Neural crest cell (in vitro differentiated cells): ENCODE measurements at places on chromosomes 6 and 20. TPM values are rescaled to one million over a fixed set of nuclear protein-coding genes. Genes with fewer than 3 reads are reported as not detected.

DNA sequence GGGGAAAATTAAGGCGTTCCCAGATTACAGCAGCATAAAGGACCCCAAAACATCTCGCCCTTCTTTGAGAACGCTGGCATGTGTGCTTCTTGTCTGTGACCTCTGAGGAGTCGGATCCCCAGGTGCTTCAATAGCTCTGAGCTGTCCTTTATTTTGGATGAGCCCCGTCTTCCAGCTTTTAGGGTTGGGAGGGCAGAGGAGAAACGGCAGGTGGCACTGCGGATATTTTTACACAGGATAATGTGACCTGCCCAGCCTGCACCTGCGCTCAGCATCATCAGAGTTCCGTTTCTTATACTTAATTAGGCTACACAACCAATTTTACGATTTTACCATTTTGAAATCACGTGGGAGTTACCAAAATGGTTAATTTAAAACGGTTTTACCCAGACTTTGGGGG, 147.7 kb upstream of the RPS6KA2 start:
- no peak for DNase-seq
- H3K27ac ChIP-seq: no peak overlapping the region
- no peaks in the 10 kb centered on the region for H3K4me1 ChIP-seq
- no peaks in the 10 kb centered on the region for H3K36me3 ChIP-seq
- H3K27me3 ChIP-seq: no peaks in the 10 kb centered on the region

ID1 gene
- 4.3 and 5.8 TPM in 2 replicates for total RNA-seq

GRCh38 chr6:75568965-75569364, 32.7 kb upstream of the SENP6 start:
- no peak overlapping the region for H3K4me3 ChIP-seq
- H3K36me3 ChIP-seq: peaks cover 15% of the 10 kb centered on the region
- peaks cover 2% of the 10 kb centered on the region for H3K27me3 ChIP-seq

- peaks cover 62% of the 10 kb centered on the region for H3K4me1 ChIP-seq
- DNase-seq: no peak
- peaks cover 26% of the 10 kb centered on the region for H3K36me3 ChIP-seq
- no peak overlapping the region for H3K27ac ChIP-seq
- H3K4me3 ChIP-seq: no peak overlapping the region
Observed at GRCh38 chr6:111727802-111728201, 122.1 kb upstream of the TRAF3IP2 start.

MGME1 gene
- 35.2 and 39.0 TPM in 2 replicates for total RNA-seq

GRCh38 chr6:139091826-139092225, 43.1 kb upstream of the HECA start:
- H3K4me1 ChIP-seq: no peaks in the 10 kb centered on the region
- peaks cover 2% of the 10 kb centered on the region for H3K36me3 ChIP-seq
- no peak overlapping the region for H3K4me3 ChIP-seq
- no peak for DNase-seq

- no peak overlapping the region for H3K27ac ChIP-seq
- H3K4me3 ChIP-seq: no peak overlapping the region
- no peaks in the 10 kb centered on the region for H3K36me3 ChIP-seq
- H3K27me3 ChIP-seq: peaks cover 60% of the 10 kb centered on the region
Observed at GRCh38 chr20:42179768-42180167, 561.6 kb upstream of the CHD6 start.

CNBD2 gene
- 5.6 and 7.4 TPM in 2 replicates for total RNA-seq

DNA sequence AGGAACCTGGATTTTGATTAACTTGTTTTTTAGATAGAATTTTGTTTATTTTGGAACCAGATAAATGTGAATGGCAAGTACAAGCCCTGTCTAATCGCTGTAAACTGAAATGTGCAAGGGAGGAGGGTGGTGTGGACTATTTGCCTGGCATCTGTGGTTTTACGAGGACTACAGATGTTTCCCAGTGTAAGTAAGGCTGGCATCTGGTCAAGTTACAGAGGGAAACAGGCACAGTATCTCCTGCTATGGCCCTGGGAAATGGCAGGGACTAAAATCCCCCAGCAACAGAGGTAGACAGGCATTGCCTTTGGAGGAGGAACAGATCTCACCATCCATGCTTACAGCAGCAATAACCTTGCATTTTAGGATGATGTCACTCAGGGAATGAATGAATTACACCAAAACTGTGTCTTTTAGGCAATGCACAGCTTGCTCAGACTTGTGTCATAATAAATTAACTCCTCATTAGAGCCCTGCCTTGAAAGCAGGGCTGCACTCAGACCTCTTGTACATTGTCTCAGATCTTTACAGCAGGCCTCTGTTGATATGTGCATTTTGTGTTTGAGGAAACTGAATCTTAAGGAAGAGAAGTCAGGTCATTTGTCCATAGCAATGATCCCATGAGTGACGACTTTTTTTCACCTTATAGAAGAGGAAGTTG, 96.2 kb downstream of the TCP11 start:
- peak overlapping the region; percentile 94 for H3K27ac ChIP-seq
- peak overlapping the region; percentile 40 for H3K4me3 ChIP-seq
- no peaks in the 10 kb centered on the region for H3K27me3 ChIP-seq
- DNase-seq: no peak

GRCh38 chr6:1247056-1247455, 64.8 kb upstream of the FOXQ1 start:
- H3K27me3 ChIP-seq: peaks cover 20% of the 10 kb centered on the region
- H3K36me3 ChIP-seq: no peaks in the 10 kb centered on the region
- DNase-seq: no peak
- H3K27ac ChIP-seq: no peak overlapping the region
- no peaks in the 10 kb centered on the region for H3K4me1 ChIP-seq
- H3K4me3 ChIP-seq: no peak overlapping the region

DNA sequence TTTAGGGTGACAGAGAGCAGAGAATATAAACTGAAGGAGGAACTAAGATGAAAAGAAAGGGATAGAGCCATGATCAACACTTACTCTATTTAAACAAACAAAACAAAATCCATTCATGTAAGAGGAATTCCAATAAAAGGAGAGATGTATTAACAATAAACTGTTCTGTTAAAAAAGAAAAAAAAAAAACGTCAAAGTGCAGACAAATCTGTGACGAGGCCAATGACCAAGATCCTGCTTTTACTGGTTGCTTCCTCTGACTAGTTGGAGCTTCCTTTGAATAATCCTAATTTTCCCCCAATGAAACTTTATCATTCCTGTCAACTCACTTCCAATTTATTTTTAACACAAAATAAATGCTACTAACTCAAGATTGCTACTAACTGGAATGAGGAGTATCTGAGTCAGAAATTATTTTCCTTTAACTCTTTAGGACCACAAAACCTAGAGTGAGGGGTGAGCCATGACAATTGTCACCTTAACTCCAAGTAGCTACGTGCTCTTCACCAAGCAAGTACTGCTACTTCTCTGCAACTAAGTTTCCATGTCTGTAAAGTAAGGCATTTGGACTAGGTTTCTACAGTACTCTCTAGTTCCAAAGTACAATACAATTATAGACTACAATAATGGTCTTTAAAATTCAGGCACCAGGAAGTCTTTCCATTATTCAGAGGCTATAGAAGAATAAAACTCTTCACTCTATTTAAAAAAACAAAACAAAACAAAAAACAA, 152.0 kb downstream of the PTPRK start:
- no peak overlapping the region for H3K27ac ChIP-seq

C6orf141 gene
- total RNA-seq: 0.89 and 1.0 TPM in 2 replicates

- H3K27ac ChIP-seq: no peak overlapping the region
- H3K4me3 ChIP-seq: no peak overlapping the region
- no peak for DNase-seq
- peaks cover 2% of the 10 kb centered on the region for H3K27me3 ChIP-seq
- no peaks in the 10 kb centered on the region for H3K36me3 ChIP-seq
Observed at GRCh38 chr6:9543649-9544048, 871.2 kb downstream of the TFAP2A start.

WFDC12 gene
- total RNA-seq: not detected in 2 replicates

- H3K4me1 ChIP-seq: peaks cover 8% of the 10 kb centered on the region
- DNase-seq: no peak
- no peak overlapping the region for H3K27ac ChIP-seq
- peaks cover 6% of the 10 kb centered on the region for H3K36me3 ChIP-seq
Observed at GRCh38 chr20:58289143-58289542, 20.4 kb upstream of the RAB22A start.

DNA sequence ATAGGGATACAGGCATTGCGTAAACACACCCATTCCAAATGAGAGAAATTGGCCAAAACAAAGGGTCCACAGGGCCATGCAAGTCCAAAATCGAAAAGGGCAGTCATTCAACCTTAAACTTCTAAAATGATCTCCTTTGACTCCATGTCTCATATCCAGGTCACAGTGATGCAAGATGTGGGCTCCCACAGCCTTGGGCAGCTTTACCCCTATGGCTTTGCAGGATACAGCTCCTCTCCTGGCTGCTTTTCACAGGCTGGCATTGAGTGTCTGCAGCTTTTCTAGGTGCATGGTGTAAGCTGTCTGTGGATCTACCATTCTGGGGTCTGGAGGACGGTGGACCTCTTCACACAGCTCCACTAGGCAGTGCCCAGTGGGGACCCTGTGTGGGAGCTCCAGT, 744.5 kb downstream of the QKI start:
- no peak for DNase-seq
- H3K4me1 ChIP-seq: peaks cover 3% of the 10 kb centered on the region
- H3K36me3 ChIP-seq: peaks cover 43% of the 10 kb centered on the region
- H3K27ac ChIP-seq: no peak overlapping the region
- no peak overlapping the region for H3K4me3 ChIP-seq

DNA sequence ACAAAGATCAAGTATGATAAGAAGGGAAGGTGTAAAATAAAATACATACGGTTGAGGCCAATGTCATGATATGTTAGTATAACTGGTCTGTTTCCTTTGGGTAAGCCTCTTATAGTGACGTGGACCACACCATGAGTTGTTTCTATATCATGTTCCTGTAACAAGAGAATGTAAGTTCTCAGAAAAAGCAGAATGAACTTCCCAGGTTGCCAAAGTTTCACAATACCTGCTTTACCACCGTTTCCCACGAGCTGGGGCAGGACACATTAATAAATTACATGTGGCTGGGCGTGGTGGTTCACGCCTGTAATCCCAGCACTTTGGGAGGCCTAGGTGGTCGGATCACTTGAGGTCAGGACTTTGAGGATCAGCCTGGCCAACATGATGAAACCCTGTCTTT, 42.6 kb upstream of the SLA2 start:
- no peak for DNase-seq
- H3K27ac ChIP-seq: no peak overlapping the region

OLIG3 gene
- total RNA-seq: 0.14 and 0.63 TPM in 2 replicates

NKX2-2 gene
- total RNA-seq: not detected in 2 replicates

- no peaks in the 10 kb centered on the region for H3K36me3 ChIP-seq
- H3K4me3 ChIP-seq: peak overlapping the region; percentile 64
- no peak for DNase-seq
- no peak overlapping the region for H3K27ac ChIP-seq
Observed at GRCh38 chr6:158867381-158868121, 48.4 kb upstream of the EZR start.

LGSN gene
- total RNA-seq: not detected in 2 replicates

MUC22 gene
- not detected in 2 replicates for total RNA-seq

- H3K4me3 ChIP-seq: no peak overlapping the region
- no peaks in the 10 kb centered on the region for H3K36me3 ChIP-seq
- H3K27ac ChIP-seq: no peak overlapping the region
- no peaks in the 10 kb centered on the region for H3K4me1 ChIP-seq
- no peaks in the 10 kb centered on the region for H3K27me3 ChIP-seq
Observed at GRCh38 chr6:2147766-2148448, 97.5 kb downstream of the GMDS start.

DNA sequence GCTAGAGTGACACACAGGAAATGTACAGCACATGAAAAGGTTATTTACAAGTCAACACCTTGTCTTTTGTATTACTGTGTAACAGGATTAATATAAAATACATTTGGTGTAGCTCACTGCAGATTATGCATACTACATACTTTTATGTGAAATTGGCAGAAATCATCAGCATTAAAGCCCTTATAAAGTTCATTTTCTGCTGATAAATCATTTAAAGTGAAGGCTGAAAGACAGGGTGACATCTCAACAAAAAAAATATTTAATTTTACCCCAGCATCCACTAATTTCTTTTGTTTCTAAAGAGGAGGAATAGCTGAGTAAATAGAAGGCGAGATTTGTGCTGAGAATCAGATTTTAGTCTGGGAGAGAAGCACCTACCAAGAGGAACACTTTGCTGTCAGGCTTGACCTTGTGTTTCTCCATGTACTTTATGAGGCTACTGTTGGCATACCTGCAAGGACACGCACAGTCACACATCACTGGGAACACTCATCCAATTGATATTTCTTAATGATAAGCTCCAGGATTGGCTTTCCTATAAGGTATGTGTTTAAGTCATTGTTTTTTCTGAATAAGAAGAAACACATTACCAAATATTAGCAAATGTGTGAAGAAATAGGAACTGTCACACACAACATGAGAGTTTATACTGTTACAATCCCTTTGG, 146.6 kb upstream of the SLC22A16 start:
- H3K4me1 ChIP-seq: peaks cover 9% of the 10 kb centered on the region
- H3K27me3 ChIP-seq: no peaks in the 10 kb centered on the region
- DNase-seq: no peak

GPR63 gene
- 6.0 and 6.9 TPM in 2 replicates for total RNA-seq

DNA sequence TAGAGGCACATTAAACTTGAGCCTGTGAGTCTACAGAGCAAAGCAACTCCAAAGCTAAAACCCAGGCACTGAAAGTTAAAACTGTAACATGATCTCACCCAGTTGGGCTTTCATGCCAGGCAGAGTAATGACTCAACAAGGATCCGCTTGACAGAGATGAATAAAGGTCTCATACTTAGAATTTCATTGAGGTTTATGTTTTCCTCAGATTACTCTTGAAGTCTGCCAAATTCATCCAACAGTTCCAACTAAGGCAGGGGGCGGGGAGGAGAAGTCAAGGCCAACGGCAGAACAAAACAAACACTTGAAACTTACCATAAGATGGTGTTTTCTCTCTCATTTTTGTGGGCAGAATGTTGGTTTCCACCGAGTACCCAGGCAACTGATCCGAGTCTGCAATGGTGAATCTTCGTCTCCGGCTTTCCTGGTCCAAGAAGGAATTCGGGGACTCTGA, 54.0 kb upstream of the IPCEF1 start:
- DNase-seq: no peak
- peaks cover 24% of the 10 kb centered on the region for H3K36me3 ChIP-seq
- H3K4me3 ChIP-seq: no peak overlapping the region
- peaks cover 14% of the 10 kb centered on the region for H3K4me1 ChIP-seq
- peak overlapping the region; percentile 28 for H3K27ac ChIP-seq

- peaks cover 98% of the 10 kb centered on the region for H3K27me3 ChIP-seq
- no peaks in the 10 kb centered on the region for H3K36me3 ChIP-seq
- H3K4me3 ChIP-seq: peak overlapping the region; percentile 78
- no peak for DNase-seq
- no peak overlapping the region for H3K27ac ChIP-seq
- peaks cover 35% of the 10 kb centered on the region for H3K4me1 ChIP-seq
Observed at GRCh38 chr6:108120311-108120710, 45.5 kb upstream of the NR2E1 start.

DNA sequence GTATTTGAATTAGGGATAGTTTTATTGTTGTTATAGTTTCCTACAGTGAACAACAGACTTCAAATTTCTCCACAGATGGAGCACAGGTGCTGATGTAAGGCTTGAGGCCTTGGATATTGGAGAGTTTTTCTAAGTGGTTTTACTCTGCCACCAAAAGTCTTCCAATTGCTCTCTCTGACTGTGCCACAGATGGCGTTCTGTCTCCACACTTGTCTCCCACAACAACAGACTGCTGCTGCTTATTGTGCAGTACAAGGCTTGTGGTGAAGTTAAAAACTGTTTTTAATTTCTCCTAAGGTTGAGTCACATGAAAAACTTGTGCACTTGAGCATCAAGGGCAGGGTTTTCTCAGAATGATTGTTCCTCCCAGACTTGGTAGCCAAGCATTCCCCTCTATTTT, 460.9 kb upstream of the KHDRBS2 start:
- no peak overlapping the region for H3K27ac ChIP-seq
- H3K4me1 ChIP-seq: peaks cover 6% of the 10 kb centered on the region
- H3K36me3 ChIP-seq: no peaks in the 10 kb centered on the region
- no peak for DNase-seq
